ENCODE measurements at places on chromosomes 7 and 10.

DNA sequence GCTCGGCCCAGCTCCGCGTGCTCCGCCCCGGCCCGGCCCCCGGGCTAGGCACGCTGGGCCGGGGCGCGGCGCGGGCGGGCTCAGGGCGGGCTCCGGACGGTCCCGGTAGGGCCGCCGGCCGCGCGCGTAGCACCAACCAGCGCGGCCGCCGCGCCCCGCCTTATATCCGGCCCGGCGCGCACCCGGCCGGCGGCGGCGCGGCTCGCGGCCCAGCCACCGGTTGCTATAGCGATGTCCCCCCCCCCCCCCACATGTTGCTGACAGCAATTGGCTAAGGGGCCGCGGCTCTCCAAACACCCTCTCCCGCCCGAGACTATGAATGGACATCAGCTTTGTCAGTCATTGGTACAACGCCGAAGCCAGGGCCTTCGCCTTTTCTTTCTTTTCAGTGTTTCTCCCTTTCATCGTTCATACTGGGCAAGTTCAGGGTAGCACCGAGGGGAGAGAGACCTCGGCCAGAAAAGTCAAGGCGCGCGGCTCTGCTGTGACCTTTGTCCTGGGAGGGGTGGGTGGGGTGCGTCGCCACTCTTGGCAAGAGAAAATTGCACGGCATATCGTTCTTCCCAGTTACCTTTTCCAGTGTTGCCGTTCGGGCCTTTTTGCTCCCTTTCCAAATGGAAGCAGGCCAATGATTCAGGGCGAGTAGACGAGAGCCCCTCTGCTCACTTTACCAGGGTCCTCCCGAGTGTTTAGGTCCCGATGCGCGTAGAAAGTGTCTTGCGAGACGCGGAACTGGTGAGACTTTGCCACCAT, 354.2 kb downstream of the DNAJB6 start:
- no peak for DNase-seq

GRCh38 chr10:84329986-84330651, 1.7 kb downstream of the CCSER2 start:
- DNase-seq, result no peak

DNA sequence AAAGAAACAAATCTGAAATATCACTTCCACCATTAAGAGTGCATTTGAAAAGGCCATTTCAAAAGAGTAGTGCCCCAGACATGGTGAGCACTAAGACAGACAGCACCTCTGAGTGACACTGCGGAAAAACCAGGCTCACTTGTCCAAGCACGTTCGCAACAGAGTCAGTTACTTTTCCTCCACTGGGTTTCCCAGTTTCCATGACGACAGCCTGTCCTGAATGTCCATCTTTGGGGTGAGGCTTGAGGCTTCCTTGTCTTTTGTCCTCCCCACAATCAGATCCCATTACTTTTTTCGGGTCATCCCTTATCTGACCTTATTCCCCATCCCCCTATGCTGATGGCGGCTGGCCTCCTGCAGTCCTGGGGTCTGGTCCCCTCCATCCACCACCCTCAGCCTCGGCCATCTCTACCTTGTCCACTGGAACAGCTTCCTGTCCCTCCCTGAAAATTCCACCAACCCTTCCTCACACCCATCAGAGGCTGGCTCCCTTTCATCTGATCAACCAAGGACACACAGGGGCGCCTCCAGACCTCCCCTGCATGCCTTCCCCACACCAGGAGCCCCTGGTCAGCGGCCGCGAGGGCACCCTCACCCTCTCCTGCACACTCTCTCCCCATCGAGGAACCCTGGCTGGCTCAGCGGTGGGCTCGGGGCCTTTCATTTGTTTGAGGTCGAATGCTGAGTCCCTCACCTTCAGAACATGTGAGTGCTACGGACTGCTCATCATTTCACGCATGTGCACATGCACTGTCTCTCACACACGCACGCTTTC, 363.6 kb downstream of the DNAJB6 start:
- no peak for DNase-seq

DNA sequence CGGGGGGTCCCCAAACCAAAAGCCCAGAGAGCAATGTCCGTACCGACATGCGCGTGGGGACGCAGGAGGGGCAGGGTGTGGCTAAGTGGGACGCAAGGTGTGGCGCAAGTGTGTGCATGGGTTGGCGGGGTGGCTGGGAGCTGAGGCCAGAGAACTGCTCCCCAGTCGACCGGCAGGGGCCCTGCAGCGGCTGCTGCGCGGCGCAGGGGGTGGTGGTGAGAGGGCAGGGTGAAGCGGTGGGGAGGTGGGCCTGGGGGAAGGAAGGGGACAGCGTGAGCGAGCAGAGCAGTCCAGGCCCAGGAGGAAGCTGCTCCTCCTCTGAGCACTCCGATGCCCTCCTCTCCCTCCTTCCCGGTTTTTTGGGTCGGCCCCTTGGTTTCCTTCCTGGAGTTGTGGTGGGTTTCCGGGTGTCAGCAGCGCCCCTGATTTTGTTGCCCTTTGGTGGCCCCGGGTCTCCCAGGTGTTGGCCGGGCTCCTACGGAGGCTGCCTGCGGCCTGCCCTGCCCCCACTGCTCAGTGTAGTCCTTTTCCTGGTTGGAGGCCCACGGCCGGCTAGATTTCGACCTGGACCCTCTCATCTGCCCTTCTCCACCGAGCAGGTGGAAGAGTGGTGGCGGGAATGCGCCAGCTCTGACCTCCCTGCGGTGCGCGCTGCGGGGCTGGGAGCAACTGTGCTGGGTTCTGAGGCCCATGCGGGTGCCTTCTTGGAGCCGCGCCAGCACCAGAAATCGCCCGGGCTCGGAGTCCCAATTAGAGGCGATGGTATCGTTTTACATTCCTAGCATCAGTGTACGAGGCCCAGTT, 40.5 kb upstream of the COMTD1 start:
- no peak for DNase-seq

DNA sequence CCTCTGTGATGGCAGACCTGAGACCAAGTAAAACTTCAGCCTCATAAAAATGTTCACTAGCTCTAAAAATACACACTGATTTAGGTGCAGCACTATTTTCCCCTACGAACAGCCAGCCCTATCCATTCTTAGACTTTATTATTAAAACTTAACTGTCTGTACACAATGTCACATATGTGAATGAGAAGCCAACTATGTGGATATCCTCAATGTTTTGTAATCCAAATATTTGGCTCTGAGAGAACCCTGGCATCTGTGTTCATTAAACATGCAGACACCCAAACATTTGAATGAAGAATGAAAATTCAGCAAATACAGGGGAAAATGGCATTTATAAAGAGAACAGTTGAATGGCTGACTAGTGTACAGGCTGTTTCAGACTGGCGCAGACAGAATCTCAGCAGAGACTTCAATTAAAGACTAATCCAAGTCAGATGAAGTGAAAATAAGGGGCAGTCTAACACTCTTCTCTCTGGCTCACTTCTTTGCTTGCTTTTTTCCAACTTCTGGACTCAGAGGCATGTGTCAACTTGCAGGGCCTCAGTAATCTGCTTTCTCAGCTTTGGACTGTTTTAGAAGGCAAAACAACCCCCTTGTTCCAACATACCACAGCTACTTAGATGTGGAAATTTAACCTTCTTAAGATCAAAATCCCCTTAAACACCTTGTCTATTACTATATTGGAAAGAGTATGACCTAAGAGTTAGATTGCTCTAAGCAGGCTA, 47.4 kb upstream of the FAM180A start:
- DNase-seq, result no peak

DNA sequence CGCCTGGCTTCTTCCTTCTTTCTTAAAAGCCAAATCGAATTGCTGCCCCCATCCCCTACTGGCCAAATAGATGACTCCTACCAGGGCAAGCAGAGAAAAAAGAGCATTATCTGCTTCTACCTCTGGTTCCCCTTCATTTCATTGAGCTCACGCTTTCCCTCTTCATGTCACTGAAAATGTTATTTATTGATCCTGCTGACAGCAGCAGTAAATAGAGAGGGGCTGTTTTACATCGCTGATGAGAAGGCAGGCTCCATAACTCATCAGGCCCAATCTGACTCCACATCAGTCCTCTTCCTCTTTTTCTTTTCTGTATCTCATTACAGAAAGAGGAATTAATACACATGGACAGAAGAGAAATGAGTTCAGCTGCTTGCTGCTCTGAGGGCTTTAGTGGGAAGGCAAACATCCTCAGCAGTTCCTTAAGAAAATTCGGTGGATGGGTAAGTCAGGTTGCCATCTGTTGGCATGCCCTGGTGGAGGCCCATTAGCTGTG, 904.1 kb downstream of the KCNMA1 start:
- no peak for DNase-seq

DNA sequence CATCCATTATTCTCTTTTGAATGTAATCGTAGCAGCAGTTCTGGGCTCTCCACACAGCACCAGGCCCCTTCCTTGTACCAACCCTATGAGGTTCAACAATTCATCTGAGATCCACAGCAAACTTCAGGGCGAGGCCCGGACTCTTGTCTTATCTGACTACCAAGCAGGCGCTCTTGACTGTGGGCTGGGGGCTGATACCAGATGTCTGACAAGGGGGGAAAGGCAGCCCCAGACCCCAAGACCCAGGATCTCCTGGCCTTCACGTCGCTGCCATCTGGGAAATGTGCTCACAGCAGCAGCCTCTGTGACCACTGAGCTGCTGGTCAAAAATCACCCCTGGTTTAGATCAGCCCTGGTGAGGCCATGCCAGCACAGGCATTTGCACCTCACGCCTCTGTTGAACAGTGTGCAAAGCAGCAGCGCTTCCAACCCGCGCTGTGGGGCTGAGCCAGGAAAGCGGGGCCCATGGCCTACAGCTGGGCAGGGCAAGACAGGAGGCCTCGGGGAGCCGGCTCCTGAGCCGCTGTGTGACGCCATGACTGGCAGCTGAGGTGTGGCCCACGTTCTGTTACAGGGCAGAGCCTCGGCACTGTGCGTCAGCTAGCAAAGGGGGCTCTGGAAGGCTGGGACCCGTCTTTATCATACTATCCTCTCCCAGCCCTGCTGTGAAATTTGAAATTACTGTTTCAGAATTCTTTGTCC, 143.9 kb downstream of the PAXIP1 start:
- DNase-seq, result no peak

GRCh38 chr10:74932648-74933047, 106.2 kb downstream of the KAT6B start:
- no peak for DNase-seq

DNA sequence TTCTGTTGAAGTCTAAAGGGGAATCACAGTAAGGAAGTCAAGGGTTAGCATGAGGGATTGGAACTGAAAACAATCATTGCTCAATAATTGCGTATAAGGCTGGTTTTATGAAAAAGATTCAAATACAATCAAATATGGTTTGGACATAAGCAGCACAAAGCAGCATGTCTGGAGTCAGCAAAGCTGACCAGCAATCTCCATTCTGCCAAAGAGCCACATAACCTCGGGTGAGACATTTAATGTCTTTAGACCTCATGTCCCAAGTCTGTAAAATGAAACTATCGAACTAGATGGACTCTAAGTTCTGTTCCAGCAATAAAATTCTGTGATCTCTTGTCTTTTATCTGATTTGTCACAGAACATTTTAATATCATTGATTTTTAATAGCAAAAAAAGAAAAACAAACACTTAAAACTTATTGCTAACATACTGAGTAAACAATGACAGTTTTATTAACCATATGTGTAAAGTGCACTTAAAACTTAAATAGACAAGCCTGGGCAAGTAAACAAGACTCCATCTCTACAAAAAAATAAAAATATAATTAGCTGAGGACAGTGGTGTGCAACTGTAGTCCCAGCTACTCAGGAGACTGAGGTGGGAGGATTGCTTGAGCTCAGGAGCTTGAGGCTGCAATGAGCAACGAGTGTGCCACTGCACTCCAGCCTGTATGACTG, 217.0 kb downstream of the MAGI2 start:
- no peak for DNase-seq

GRCh38 chr10:13758312-13758711, 171.5 kb downstream of the PRPF18 start:
- no peak for DNase-seq

- no peak for DNase-seq
Measured at GRCh38 chr10:49408519-49409306, 12.8 kb upstream of the DRGX start.

- DNase-seq, result no peak
Measured at GRCh38 chr10:61682323-61682722, 19.6 kb downstream of the CABCOCO1 start.

- DNase-seq, result no peak
Measured at GRCh38 chr10:89390476-89391225, 1.8 kb upstream of the IFIT1 start.

DNA sequence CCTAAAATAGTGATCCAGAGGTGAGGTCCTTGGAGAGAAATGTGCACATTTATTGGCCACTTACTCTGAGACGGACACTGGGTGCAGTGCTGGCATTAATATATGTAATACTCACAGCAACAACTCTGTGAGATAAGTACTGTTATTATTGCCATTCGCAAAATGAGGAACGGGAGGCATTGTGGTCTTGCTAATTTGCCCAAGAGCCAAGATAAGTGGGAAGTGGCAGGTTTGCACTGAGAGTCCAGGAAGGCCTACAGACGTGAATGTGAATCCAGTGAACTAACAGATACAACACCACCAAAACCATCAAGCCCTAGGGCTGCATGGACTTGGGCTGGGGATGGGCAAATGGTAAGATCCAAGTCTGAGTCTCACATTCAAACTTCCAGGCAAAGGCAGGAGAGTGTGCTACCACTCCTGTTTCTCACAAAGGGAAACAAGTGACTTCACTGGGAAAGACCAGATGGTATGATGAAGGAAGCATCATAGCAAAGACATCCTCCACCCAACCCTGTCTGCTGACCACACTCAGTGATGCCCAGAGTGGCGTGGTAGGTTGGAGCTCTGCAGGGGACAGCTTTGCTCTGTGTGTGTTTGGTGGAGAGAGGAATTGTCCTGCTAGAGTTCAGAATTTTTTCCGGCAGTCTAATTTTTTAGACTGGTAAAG, 19.2 kb downstream of the TMEM273 start:
- DNase-seq, result no peak

DNA sequence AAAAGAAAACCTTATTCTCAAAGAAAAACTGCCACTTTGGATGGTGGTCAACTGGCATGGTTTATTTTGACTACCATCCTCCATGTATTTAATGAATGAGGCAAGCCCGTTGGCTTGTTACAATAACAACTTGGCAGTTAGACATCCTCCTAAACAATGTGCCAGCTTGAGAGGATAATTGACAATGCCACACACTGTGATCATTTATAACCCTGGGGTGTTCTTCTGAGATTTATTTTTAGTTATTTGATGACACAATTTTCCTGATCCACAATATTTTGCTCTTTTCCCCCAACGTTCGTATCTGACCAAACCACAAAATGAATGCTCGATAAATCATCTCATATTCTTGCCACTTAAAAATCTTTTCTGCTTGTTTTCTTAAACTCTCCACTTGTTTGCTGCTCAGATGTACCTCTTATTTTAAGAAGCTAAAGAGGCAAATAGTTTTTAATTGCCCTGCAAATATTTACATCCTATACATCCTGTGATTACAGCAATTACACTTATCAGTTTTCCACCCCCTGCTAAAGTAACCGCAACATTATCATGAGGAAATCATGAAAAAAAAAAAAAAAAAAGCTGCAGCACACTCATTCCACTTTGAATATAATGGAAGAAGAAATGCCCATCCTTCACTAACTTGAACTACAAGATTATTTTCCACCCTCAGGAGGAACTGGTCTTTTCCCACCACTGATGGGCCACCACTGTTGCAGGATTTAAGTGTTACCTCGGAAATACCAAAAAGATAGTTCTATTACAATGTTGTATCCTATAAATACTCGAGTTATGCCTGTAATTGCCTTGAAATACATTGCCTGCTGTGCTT, 119.9 kb downstream of the MBL2 start:
- no peak for DNase-seq

GRCh38 chr7:1134951-1135350, 25.0 kb downstream of the ZFAND2A start:
- no peak for DNase-seq

All from stimulated activated CD8-positive, alpha-beta memory T cell treated with anti-CD3 and anti-CD28 coated beads, Interleukin-7, amount 100 ng/mL, for 1 hour (primary cell).